ENCODE measurements at places on chromosomes 2 and 18. TPM values are rescaled to one million over a fixed set of nuclear protein-coding genes. Genes with fewer than 3 reads are reported as not detected.

The CYP27A1 gene
- 30.4 TPM for total RNA-seq

The GREB1L gene
- total RNA-seq: under 0.01 TPM

The ALPG gene
- total RNA-seq: not detected

The NYAP2 gene
- total RNA-seq: under 0.01 TPM

The MC5R gene
- total RNA-seq: not detected

The MBD5 gene
- 26.3 TPM for total RNA-seq

The CDH19 gene
- 0.13 TPM for total RNA-seq

The PRKAG3 gene
- total RNA-seq: 0.40 TPM

The CFAP221 gene
- total RNA-seq: not detected

The DIS3L2 gene
- 14.6 TPM for total RNA-seq
